COR-L47 (cell line): ENCODE measurements at places on chromosomes 7 and 10.
A peak's percentile ranks its signal among the peaks of the same experiment; 100 is the strongest.

DNA sequence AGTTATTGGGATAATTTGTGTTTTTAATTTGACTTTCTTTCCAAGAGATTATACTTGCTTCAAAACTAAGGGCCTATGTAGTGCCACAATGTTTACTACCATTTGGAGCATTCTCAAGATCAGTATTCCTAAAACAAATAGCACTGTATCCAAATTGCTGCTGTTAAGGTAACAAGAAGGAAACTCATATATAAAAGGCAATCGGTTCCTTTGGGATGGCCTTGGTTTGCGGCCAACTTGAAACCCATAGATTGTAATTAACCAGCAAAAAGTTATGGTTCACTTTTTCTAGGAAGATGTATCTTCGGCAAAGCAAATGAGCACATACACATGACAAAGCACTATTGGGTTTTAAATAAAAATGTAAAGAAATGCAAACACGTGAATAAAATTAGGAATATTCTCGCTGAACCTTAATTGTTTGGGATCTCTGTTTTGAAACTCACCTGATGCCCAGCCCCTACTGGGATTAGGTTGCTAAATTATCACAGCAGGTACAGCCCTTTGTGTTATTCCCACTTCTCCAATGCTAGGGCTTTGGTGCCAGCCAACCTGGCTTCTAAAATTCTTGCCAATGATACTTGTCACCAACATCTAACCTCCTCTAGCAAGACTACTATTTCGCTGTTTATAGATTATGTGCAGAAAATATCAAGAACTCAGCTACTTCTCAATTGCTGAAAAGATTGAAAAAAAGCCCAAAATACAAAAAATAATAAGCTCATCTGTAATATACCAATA, 16.0 kb downstream of the CDNF start:
- DNase-seq: no peak

GRCh38 chr7:151381348-151382078, 28.3 kb downstream of the WDR86 start:
- peak; percentile 68 for DNase-seq

DNA sequence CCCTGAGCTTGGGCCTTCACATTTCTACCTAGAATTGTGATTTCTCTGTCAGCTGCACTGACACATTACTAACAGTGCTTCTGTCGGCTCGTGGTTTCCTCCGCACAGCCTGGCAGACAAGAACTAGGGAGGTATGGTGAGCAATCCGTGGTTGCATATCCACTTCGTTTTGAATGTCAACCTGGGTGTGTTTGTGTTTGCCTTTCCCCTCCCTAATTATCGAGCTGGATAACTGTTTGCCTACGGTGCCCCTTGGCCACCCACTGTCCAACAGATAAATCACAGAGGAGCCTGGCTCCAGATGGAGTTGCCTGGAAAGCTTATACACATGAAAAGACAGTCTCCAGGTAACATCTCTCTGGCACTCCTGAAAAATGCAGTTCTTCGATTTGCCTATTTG, 228.8 kb downstream of the TRIL start:
- peak; percentile 90 for DNase-seq

GRCh38 chr7:38751416-38751815, 120.2 kb upstream of the AMPH start:
- no peak for DNase-seq

- no peak for DNase-seq
Measured at GRCh38 chr7:11539853-11540252, 292.1 kb downstream of the THSD7A start.

GRCh38 chr10:131537281-131537680, 225.8 kb upstream of the TCERG1L start:
- DNase-seq: no peak

GRCh38 chr10:44949127-44949802, 10.3 kb upstream of the RASSF4 start:
- DNase-seq: no peak

- DNase-seq: no peak
Measured at GRCh38 chr7:2838873-2839578, 5.1 kb downstream of the GNA12 start.

- no peak for DNase-seq
Measured at GRCh38 chr10:47296156-47296894, 3.7 kb upstream of the GDF10 start.

GRCh38 chr7:88344271-88344670, 37.6 kb upstream of the STEAP4 start:
- no peak for DNase-seq

DNA sequence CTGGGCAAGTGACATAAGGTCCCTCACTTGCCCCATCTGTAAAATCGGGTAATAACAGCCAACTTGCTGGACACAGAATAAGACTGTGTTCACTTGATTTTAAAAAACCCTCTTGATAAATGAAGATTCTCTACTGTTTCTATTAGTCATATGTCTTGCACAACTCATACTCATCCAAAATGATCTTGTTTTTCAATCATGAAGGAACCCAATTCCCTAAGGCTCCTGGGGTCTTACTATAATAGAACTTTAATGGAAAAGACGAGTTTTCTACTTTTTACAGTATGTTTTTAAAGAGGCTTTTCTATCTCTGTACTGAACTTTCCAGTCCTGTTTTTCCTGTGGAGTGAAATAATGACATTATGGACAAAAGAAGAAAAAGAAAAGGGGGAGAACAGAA, 103.8 kb downstream of the ARID5B start:
- DNase-seq: no peak

- DNase-seq: no peak
Measured at GRCh38 chr10:114698271-114699061, 40.4 kb upstream of the ABLIM1 start.

GRCh38 chr10:101545898-101546297, 42.2 kb downstream of the POLL start:
- no peak for DNase-seq

- DNase-seq: no peak
Measured at GRCh38 chr10:36349445-36350078, 707.5 kb upstream of the FZD8 start.

GRCh38 chr7:112789817-112790585, at the start of gene TMEM168:
Gene TMEM168 (minus strand): TSS chr7:112790393. CDS start chr7:112784825, 5,568 bp downstream.
- peak; percentile 52 for DNase-seq

- no peak for DNase-seq
Measured at GRCh38 chr10:5942001-5942400, 35.3 kb downstream of the IL15RA start.

- peak; percentile 67 for DNase-seq
Measured at GRCh38 chr7:70092314-70093204, 494.3 kb downstream of the AUTS2 start.

DNA sequence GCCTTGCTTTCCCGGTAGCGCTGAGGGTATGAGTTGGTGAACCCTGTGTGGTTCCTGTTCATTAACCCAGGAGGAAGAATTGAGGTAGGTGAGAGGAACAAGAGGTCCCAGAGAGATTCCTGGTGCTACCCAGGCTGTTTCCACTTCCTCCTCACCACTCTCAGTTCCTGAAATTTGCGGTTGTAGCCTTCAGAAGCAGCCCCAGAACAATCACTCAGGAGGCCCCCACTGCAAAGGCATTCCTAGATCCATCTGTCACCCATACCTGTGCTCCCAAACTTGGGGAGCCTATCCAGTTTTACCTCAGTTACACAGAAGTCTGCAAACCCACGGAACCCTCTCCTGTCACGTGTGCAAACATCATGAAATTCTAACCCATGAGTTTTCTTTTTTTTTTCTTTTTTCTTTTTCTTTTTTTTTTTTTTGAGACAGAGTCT, 9.0 kb upstream of the PIP4K2A start:
- no peak for DNase-seq

DNA sequence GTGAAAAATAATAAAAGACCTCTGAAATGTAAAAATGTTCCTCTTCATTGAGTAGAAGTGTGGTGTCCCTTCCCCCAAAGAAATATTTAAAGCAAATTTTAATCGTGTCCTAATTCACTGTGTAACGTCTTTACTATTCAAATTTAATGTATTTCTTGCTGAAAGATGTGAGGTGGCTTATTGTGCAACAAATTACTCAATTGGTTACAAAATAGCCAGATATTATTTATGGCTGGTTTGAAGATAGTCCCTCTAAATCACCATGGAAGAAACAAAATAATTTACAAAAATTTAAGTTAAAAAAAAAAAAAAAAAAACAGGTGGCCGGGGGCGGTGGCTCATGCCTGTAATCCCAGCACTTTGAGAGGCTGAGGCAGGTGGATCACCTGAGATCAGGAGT, 43.7 kb downstream of the DNAJC12 start:
- no peak for DNase-seq

DNA sequence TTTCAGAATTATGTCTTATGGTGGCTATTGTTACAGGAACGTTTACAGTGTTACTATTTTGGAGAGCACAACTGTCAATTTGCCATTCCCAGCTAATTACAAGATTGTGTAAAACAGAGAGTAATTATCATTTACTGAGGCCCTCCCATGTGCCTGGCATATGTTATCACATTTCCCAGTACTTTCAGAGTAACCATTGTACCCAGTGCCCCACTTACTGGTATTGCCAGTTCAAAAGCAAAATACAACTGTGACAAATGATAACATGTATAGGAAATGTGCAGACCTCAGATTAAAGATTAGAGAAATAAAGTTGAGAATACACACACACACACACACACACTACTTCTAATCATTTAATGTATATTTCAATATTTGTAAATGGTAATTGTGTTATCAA, 572.5 kb downstream of the POM121L12 start:
- no peak for DNase-seq

DNA sequence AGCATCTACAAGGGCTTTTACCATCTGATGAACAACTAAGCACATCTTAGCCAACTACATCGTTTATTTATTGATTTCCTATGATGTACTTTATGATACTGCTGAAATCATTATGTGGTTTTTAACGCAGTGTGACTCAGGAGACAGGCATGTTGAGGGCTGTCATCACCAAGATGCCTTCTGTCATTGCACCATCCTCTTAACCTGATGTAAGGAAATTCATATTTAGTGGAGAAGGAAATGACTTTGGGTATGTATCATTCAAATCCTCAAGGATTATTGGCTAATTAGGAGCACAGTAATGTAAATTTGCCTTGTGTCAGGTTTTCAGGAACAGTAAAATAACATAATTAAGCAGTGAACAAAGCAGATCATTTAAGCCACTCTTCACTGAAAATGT, 138.5 kb upstream of the MGMT start:
- DNase-seq: no peak

DNA sequence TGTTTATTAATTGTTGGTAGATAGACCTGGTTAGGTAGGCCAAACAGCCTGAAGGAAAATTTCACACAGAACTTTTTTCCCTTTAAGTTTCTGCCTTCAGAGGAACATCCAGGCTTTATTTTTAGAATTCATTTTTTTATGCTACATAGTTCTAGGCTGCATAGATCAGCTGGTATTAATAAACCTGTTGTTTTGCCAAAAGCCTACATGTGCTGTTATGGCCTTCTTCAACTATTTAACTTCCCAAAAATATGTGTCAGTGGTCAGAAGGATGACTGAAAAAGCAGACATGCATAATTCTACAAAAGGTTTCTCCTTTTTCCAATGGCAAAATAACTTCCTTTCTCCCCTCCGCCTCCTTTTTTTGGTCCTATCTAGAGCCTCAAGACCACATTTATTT, 303.0 kb upstream of the DKK1 start:
- DNase-seq: no peak
